Stimulated activated CD8-positive, alpha-beta memory T cell treated with anti-CD3 and anti-CD28 coated beads, Interleukin-7, amount 100 ng/mL, for 1 hour (primary cell): ENCODE measurements at places on chromosomes 7 and 10.

GRCh38 chr7:142642316-142642715 is 107.0 kb upstream of the PRSS1 start:
- no peak for DNase-seq

GRCh38 chr10:113549856-113550255 is 3.0 kb upstream of the HABP2 start:
- DNase-seq: no peak

DNA sequence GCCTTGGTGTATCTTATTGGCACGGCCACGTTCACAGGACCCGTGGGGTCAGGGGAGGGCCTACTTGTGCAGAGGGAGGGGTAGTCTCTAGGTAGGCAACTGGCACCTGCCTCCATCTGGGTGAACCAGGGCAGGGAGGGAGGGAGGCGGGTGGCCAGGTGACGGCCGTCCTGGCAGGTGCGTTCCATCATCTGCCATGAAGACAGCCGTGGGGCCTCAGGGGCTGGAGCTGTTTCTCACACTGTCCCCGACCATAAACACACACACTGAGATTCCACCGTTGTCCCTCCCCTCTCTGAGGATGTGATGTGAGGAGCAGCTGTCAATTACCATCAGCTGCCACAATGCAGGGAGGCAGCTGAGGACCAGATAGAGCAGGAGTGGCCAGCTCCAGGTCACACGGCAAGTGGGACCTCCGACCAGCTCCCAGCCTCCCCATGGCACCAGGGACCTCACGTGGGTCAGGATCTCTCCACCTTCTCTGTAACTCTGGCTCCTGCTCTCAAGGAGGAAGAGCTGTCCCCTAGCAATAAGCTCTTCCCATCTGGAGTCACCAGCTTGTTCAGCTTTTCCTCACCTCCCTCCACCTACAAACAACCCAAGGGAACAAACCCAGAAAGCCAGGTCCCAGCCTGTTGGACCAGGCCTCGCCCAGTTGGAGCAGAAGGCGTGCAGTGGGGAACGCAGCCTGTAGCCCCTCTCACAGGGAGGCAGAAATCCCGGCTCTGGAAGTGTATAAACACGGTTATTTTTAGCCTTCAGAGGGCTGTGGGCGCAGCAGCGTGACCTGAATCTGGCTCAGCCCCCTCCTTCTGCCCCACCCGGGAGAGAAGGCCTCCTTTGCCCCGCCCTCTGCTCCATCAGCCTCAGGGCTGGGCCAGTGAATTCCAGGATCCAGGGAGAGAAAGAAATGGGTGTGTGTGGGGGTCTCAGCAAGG is 33.1 kb downstream of the ZMIZ1 start:
- DNase-seq: no peak

DNA sequence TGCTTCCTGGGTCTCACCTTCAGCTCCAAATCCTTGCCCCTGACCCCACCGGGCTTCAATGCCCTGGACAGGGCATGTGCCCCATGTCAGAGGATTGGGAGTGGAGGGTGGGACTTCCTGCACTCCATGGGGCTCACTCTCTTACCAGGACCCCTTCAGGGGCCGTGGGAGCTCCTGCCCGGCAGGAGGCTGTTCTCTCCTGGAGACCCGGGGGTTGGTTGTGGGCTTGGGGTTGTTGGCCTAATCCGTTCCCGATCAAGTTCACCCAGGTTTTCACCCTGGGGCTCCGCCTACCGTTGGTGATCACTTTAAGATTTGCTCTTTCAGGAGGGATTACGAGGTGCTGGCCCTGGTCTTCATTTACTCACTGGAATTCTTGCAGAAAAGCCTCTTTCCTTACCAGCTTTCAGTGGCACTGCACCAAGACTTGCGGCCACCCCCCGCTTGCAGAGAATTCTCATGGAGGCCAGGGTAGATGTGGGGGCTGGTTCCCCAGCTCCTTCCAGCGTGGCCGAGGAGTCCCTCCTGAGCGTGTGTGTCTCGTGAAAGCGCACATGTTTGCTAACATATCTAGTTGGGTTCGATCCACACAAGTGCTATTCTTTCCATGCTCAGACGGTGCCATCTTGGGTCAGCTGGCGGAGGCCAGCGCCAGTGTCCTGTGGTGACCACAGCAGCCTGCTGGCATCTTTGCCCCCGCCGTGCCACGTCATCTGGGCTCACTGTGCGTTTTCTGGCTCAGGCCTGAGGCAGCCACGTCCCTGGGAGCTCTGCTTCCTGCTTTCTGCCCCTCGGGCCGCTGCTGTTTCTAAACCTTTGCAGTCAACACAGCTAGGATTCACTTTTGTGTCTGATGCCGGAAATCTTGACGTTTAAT is 15.6 kb downstream of the PWWP2B start:
- no peak for DNase-seq

- DNase-seq: no peak
These were observed 49.0 kb upstream of the TRIM8 start for GRCh38 chr10:102595293-102595692.

- no peak for DNase-seq
These were observed 168.4 kb upstream of the IMMP2L start for GRCh38 chr7:111730476-111731300.

DNA sequence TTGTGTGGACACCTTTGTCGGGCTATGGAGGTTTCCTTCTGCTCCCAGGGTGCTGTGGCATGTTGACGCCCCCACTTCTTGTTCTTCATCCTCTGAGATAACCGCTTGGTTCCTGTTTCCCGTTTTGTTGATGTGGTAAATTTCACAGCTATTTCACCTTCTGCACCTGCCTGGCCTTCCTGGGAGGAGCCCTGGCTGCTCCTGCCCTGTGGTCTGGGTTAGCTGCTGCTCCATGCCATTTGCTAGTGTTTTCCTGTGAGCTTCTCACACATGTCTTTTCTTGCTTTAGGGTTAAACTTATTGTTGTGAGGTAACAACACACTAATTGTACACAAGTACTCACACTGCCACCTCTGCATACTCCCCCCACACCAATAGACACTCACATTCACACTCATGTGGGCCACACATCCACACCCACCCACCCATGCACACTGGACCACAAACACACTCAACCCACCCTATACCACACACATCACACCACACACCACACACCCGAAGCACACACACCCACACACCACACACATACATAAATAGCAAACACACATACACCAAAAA is 46.5 kb upstream of the MSMB start:
- DNase-seq: no peak

DNA sequence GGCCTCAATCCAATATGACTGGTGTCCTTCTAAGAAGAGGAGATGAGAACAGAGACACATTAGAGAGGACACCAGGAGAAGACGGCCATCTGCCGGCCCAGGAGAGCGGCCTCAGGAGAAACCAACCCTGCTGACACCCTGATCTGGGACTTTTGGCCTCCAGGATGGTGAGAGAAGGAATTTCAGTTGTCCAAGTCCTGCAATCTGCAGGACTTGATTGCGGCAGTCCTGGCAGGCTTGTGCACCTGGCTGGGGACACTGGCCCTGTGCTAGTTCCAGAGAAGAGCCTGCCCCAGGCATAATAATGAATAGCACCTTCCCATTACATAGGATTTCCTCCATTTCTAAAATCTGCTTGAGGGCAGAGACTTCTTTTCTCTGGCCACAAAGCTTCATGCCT is 409.9 kb upstream of the SHH start:
- DNase-seq: no peak

- no peak for DNase-seq
These were observed 175.7 kb upstream of the INHBA start for GRCh38 chr7:41878309-41879295.

GRCh38 chr10:133150656-133151055 is 9.4 kb upstream of the KNDC1 start:
- no peak for DNase-seq

DNA sequence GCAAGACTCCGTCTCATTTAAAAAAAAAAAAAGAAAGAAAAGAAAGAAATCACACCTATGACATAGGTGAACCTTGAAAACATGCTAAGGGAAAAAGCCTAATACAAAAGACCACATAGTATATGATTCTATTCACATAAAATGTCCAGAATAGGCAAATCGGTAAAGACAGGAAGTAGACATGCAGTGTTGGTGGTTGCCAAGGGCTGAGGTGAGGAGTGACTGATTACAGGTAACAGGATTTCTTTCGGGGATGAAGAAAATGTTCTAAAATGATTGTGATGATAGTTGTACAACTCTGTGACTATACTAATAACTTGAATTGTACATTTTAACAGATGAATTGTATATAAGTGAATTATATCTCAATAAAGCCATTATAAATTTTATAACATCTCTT is 3.3 kb downstream of the XPNPEP1 start:
- no peak for DNase-seq

GRCh38 chr7:32088451-32088881 is 18.3 kb upstream of the PDE1C start:
- no peak for DNase-seq

- no peak for DNase-seq
These were observed 38.0 kb upstream of the CAV2 start for GRCh38 chr7:116461500-116461899.

DNA sequence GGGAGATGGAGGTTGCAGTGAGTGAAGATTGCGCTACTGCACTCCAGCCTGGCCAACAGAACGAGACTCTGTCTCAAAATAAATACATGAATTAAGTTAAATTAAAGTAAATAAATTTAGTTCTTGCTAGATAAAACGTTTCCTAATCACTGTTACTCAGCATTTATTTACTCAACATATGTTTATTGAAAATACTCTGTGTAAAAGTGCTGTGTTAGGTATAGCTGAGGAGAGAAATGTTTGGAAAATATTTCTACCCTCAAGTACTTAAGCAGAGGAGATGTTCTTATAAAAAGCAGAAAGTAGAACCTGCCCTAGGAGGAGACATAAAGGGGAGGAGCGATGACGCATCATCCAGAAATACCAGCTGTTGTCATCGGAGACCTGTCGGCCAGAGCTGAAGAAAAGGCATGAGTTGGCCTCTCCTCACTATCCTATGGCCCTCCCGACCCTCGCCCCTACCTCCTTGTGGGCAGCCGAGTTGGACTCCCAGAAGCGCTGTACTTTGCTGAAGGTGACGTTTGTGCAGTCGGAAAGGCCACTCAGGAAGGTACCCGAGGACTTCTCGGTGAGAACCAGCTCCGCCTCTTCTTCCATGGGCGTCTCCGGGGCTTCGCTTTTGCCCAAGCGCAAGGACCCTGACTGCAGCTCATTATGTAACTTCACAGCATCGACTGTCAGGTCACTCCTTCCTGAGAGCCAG is 1.1 kb downstream of the RRP12 start:
- no peak for DNase-seq

DNA sequence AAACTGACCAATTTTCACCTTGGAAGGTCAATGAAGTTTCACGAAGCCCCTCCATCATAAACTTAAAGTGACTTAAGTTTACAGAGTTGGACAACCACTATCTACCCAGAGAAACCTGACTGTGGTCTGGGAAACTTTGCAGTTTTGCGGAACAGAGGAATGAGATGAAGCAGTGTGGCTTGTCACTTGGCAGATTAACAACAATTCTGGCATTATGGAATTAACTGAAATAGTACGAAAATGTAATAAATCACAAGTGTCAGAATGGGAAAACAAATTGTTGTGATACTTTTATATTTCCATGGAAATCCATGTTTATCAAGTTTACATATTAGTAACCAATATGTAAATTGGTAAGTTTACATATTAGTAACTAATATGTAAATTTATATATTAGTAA is 4.9 kb downstream of the KMT2C start:
- DNase-seq: no peak

DNA sequence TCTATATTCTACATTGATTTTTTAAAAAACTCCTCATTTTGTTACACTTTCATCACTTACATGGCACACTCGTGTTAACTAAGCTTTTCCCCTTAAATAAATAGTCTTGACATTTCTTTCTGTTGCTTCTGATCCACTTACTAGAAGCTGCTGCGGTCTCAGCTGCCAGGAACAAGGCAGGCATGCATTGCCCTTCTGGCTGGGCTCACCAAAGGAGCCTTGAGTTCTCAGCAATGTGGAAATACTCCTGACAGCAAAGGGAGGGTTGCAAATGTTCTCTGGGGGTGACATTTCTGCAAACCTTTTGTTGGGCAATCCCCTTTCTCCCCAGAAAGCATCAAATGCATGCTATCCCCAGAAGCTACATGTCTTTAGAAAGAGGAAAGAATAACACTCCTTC is 350.1 kb downstream of the PRPF18 start:
- no peak for DNase-seq

- no peak for DNase-seq
These were observed 383.5 kb upstream of the VWC2 start for GRCh38 chr7:49389871-49390479.

- no peak for DNase-seq
These were observed 3.6 kb downstream of the PLAC9 start for GRCh38 chr10:80136134-80136571.

DNA sequence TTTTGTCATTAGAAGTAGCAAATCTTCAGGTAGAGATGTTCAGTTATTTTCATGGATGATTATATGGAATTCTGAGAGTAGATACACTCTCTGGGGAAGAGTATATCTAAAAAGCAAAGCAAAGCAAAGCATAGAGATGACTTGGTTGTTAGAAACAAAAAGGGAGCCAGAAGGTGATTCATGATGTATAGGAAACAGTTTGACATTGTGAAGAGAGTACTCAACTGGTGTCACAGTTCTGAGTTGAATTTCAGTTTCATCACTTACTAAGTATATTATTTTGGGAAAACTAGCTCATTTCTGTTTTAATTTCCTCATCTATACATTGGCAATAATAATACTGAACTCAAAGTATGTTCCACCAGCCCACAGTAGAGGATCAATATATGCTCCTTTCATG is 86.8 kb downstream of the SEMA3C start:
- no peak for DNase-seq

- no peak for DNase-seq
These were observed 163.1 kb downstream of the PRKCQ start for GRCh38 chr10:6416892-6417512.

DNA sequence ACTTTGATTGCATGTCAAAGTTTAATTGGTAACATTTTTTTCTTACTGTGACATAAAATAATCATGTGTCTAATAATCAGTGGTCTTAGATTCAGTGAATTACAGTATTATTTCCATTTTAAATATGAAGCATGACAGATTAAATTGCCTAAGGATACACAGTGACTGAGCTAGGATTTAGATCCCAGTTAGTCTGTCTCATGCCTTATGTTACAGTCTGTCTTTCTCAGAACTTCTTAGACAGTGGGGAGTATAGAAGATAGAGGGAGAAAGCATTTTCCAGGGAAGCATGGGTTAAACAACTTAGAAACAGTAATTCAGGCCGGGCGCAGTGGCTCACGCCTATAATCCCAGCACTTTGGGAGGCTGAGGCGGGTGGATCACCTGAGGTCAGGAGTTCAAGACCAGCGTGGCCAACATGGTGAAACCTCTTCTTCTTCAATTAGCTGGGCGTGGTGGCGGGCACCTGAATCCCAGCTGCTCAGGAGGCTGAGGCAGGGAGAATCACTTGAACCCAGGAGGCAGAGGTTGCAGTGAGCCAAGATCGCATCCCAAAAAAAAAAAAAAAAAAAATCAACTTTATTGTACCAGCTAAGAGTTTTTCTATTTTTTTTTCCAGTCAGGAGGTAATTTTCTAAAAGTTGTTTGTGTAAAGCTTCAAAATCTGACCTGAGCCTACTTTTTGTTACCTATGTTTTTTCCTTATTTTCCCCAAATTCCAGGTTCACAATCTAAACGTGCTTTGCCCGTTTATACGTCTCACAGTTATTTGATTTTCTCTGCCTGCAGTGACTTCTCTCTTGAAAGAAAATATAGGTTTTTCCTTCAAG is 3.3 kb downstream of the CASD1 start:
- no peak for DNase-seq
